ENCODE measurements at places on chromosomes 11 and 22.

- peak; percentile 61 for DNase-seq
Observed at GRCh38 chr11:95688501-95689222, 100.9 kb downstream of the FAM76B start.

DNA sequence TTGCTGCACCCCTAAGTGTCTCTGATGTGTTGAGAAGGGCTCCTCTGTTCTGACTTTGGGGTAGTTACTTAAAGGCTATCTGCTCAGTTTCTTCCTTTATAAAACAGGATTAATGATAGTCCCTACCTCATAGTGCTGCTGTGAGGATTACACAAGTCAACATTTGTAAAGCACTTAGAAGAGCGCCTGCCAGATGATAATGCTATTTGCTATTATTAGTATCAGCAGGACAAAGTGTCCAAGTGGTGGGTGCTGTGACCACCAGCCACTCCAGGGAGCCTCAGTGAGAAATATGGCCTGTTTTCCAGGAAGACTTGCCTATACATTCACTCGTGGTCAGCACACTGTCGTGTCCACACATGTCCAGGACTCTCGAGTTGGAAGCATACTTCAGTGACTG is 16.2 kb downstream of the POU2F3 start:
- DNase-seq: no peak

DNA sequence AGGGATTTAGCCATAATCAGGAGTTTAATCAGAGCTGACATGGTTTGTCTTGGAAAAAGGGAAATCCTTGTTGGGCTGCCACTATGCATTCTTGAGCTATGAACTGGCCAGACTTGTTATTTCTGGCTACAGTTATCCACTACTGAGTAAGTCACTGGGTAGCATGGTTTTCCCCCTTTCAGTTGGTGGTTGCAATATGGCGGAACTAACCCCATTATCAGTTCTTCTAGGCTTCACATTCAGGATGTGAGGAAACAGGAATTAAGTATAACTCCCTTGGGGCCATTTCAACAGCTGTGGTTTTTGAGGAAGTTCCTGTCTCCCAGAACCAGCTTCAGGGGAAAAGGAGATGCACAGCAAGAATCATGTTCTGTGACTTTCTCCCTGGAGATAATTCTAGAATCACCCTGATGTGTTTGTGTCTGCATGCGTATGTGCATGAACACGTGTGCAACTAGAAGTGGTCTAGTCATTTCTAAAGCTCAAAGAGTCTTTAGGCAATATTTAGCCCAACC is 103.0 kb upstream of the CD44 start:
- DNase-seq: no peak

GRCh38 chr22:39763276-39763675 is 130.3 kb downstream of the ENTHD1 start:
- DNase-seq: no peak

GRCh38 chr11:37407461-37407860 is 809.4 kb upstream of the RAG2 start:
- no peak for DNase-seq

DNA sequence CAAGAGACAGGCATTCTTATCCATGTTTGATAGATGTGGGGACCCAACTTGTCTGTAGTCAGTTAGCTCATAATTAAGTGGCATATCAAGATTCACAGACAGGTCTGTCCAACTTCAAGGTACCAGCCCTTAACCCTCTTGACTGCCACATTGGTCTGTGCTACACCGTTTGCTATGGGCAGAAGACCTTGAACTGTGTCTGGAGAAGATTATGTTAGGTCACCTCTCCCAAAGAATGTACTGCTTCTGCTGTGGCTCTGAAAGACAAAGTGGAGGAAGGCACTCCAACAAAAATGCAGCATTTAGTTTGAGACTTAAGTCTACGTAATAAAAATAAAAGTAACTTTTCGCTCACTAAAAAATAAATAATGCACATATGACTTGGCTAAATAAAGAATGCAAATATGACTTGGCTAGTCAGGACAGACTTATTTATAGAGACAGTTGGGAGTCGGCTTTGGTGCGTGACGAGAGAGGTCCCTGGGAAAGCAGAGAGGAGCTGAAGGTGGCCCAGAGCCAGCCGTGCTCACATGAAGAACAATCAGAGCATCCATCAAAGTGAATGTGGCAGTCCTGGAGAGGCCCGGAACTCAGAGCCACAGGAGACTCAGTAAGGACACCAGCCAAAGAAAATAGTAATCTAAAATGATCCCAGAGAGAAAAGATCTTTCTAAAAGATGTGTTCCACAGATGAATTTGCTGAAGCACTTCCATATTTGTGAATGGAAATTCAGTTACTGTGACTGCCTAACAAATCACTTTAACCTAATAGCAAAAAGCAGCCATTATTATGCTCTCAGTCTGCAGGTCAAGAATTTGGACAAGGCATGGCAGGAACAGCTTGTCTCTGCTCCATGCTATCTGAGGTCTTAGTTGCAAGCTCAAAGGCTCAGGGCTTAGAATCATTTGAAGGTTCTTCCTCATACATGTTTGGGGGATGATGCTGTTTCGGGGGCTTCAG is 35.0 kb downstream of the CWC15 start:
- DNase-seq: no peak

DNA sequence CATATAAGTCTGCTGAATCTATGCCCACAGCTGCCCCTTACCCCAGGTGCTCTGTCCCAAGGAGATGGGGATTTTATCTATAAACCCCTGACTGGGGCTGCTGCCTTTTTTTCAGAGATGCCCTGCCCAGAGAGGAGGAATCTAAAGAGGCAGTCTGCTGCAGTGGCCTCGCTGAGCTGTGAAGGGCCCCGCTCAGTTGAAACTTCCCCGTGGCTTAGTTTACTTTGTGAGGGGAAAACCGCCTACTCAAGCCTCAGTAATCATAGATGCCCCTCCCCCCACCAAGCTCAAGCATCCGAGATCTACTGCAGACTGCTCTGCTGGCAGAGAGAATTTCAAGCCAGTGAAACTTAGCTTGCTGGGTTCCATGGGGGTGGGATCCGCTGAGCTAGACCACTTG is 7.4 kb upstream of the SCGB1D4 start:
- no peak for DNase-seq

DNA sequence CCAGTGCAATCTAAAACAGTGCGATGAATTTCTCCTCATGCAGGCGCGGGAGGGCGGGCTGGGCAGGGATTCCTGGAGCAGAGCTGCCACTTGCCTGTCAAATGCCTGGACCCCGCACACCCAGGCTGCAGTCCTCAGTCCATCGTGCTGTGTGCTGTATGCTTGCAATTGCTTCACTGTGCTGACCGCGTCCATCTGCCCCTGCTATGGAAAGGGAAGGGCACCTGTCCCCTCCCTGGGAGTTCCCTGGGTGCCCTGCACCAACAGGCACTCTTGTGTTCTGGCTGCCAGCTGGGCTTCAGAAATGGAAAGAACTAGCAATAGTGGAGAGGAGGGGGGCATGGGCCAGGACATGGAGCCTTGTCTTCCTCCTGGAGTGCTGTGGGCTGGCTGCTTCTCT is 185.4 kb upstream of the B3GAT1 start:
- no peak for DNase-seq

DNA sequence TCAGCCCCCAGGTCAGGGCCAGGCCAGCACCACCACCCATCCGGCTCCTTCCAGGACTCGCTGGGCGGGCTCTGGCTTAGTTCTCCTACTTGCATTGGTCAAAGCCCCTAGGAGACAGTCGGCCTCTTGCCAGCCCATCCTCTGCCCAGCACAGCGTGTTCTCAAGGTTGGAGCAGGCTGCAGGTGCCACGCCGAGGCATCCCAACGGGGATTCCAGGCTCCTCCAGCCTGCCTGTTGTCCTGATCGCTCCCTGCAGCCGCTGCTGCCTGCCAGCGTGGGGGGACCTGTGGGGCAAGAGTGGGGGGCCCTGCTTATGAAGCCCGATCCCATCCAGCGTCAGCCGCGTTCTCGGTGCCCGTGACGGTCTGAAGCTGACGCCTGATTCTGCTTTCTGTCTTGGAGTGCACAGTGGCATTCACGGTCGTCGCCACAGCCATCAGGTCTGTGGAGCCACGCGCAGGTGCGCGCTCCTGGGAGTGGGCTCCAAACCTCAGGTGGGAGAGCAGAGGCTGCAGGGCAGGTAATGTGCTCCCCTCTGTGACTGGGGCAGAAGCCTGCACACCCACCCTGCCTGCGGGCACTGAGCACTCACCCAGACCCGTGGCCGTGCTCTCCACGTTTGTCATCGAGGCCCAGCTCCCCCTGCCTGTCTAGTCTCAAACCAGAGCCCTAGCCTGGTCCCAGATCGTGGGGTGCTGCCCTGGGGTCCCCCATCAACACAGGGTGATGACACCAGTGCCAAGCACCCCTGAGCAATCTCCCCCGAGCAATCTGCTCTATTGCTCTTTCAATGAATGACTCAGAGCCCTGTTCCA is 991.6 kb downstream of the BRD1 start:
- no peak for DNase-seq

GRCh38 chr11:19881177-19881576 is 168.5 kb downstream of the NAV2 start:
- no peak for DNase-seq

DNA sequence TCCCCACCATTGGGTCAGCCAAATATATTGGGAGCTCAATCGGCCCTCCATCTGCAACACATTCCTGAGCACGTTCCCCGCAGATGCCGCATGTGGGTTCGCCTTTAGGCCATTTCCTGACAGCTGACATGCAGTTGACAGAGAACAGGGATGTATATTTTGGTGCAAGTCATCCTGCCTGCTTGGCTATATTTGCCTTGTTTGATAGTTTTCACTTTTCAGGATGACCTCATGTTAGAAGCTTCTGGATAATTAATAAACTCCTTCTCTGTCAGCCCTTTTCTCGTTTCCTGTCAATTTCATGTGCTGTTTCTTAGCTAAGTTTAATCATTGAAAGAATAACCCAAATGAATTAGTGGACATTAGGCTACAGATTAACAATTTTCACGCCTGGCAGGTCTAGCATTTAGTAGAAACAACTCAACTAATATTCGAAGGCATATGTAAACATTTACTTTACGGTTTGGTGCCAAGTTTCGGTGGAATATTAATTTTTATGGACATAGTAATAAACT is 105.8 kb upstream of the SLC5A12 start:
- no peak for DNase-seq

DNA sequence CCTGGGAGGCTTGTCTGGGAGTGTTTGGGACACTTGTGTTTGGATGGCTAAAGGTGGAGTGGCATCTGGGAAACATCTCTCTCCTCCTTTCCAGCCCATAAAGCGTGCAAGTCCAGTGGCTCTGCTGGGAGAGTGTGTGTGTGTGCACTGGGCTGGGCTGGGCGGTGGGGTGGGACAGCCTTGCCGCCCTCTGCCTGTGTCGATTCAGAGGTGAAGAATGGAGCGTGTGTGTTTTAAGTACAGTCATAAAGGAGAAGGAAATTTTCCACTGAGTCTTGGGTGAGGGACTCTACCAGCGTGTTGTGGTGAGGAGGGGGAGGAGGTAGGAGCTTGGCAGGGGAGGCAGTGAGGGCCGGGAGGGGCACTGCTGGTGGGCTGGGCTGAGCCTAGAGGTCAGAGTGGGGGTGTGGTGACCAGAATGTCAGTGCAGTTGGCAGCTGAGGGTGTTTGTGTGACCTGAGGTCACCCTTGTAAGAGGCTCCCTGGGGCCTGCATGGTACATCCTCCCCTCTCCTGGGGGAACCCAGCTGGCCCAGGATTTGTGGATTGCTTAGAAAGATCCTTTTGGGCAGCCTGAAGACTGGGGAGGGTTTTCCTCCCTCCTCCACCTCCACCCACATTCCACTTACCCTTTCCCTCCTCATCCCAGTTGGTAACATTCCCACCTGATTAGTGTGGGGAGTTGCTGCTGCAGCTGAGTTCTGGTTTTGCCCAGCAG is 1.7 kb downstream of the TIMP3 start:
- DNase-seq: no peak

DNA sequence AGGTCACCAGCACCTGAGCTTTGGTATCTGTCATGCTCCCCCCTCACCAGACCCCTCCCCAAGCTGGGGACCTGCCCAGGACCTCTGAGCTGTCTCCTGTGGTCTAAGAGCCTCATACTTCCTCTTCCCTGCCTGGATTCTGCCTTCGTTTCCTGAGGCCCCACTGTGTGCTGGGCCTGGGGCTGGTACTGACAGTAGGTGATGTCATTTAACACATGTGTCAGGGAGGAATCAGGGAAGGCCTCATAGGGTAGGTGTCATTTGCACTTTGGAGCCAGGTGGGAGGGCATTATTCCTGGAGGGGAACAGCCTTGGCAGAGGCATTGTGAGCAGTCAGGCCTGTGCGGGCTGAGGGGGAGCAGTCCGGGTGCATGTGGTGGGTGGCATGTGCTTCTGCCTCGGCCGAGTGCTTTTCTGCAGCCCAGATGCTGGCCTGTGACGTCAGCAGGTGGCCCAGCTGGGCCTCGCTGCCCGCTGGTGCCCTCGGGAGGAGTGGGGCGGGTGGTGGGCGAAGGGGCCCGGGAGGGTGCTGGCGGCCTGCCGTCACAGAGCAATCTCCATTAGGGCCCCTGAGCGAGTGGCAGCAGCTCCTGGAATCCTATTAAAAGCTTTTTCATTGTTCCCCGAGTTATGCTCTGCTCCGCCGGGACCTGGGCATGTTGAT is 9.1 kb downstream of the FLRT1 start:
- no peak for DNase-seq

DNA sequence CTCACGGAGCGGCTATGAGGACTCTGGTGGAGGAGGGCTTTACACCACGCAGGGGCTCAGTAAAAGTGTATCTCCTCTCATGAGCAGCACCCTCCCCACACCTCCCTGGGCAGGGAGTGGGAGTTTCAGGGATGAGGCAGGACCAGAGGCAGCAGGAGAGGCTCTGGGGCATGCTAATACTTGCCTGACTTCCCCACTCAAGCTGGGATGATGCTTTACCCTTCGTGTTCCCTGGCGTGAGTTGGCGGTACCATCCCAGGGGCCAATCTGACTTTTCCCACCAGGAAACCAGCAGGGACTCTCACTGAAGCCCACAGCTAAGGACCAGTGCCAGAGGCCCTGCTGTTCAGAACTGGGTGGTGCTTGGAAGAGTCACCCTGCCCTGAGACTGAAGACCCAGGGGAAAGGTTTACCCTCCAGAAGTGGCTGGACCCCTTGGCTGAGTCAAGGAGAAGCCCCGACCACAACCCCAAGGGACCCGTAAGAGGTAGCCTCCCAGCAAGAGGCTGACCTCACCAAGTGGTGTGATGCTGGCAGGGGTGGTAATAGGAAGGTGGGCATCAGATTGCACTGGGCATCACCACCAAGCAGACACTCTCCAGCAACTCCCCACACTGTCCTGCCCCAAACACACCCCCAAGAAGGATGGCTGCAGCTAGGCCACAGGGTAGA is 65.6 kb downstream of the THAP12 start:
- DNase-seq: no peak

- no peak for DNase-seq
Observed at GRCh38 chr11:74630043-74630442, 37.7 kb downstream of the POLD3 start.

DNA sequence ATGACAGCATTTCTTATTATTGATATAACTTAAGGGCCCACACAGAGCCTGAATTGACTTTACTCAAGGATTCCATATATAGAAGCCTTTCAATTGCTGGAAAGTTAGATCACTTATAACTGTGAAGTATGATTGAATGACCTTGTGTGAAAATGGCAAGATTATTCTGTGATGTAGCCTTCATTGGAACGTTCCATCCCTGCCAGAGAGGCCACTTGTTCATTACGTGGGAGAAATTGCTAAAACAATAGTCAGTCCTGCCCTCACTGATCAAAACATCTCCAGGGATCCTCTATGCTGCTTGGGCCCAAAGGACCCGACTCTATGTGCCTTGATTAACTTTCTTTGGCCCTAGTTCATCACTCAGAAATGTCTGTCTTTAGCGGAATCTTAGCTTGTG is 159.5 kb upstream of the BLID start:
- DNase-seq: no peak

Measured in CD4-positive, alpha-beta T cell treated with Interleukin-4 for 1 hour (primary cell).